GM13977 (cell line): ENCODE measurements at places on chromosomes 3 and 15.

- no peak for DNase-seq
Measured at GRCh38 chr15:66132251-66132816, 121.2 kb downstream of the MEGF11 start.

DNA sequence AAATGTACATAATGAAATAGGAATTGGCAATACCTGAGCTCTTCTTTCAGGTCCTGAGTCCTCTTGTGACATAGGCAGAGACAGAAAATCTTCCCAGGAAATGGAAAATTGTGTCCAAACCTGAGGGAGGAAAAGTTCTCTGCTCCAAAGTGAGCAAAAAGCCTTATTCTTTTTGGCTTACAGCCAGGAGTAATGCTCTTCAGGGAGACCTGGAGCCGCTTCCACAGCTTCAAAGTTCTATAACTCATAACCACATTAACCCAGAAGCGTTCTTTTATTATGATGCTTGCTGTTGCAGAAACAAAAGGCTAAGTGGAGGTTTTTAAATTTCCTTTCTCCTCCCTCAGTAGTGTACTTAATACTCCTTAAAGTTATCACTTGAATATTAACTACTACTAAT is 633 bp downstream of the IGSF10 start:
- DNase-seq = no peak

- DNase-seq = no peak
Measured at GRCh38 chr3:180068023-180068422, 31.3 kb upstream of the PEX5L start.

DNA sequence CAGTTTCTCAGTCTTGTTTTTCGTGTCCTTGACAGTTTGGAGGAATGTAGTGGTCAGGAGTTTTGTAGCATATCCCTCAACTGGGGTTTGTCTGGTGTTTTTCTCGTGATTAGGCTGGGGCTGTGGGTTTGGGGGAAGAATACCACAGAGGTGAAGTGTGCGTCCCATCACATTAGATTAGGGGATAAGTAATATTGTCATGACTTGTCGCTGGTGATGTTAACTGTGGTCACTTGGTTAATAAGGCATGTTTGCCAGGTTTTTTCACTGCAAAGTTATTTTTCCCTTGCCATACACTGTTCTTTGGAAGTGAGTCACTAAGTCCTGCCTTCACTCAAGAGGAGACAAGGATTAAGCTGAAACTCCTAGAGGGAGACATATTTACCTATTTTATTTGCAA is 39.1 kb downstream of the PAK2 start:
- no peak for DNase-seq

DNA sequence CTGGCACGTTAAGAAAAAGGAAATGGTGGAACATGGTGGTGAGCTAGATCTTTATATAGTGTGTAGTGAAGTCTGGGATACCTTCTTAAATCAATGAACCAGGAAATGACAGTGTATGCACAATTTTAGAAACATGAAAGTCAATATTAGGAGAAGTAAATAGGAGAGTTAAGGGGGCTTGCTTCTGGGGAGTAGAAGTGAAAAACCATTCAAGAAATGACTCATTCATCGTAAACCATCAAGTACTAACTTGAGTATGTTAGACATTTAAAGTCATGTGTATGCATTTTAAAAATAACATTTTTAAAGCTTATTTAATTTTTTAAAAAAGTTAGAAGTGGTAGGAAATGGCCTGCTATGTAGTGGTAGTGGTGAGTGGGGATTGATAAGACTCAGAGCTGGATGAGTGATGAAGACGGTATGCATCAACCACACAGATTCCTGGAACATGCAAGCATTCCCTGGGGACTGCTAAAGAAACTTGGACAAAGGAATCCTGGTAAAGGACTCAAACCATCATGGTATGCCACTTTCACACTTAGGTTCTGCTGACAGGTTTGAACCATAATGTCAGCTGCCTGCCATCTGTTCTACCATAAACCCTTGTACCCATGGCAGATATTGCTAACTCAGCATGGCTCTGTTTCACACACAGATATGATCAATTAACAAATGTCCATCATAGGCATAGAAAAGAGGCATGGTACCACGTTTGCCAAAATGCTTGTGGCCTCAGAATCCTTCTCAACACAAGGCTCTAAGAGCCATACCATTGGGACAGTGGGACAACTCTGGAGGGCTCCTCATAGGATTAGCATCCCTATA is 28.9 kb upstream of the MITF start:
- no peak for DNase-seq

- DNase-seq = peak; percentile 36
Measured at GRCh38 chr3:4826237-4827100, 152.8 kb upstream of the BHLHE40 start.

GRCh38 chr3:150409125-150409511 is 1.0 kb downstream of the TSC22D2 start:
- no peak for DNase-seq

GRCh38 chr15:39106950-39107349 is 473.9 kb upstream of the THBS1 start:
- no peak for DNase-seq

DNA sequence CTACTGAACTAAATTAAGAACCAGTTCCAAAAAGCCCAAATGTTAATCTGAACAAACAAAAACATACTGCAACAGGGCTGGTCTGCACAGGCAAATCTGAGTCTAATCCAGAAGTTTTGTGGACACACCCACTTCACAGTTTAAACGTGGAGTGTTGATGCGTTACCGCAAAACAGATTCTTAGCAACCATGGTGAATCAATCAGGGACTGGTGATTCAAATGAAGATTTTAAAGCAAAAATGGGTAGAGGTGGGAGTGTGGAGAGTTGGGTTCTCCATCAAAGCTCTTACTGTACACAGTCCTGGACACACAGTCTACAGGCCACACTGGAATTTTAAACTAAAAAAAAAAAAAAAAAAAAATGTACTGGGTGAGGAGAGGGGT is 5.2 kb downstream of the ANXA2 start:
- DNase-seq = no peak

DNA sequence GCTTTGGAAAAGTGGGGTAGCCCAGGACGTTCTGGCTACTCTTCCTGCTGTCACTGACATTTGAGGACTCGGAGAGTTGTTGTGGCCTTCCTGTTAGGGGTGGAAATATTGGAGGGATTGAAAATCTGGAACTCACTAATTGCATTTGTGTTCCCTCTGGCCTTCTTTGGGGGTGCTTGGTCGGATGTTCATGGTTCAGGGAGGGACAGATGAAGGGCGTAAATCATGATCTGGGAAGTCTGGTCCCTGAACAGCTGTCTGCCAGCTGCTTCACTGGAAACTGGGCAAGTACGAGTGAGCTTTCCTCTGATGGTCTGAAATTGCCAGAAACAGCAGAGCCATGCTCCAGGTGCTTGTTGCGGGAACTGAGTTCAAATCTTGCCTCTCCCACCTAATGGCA is 327.8 kb upstream of the C2CD4B start:
- no peak for DNase-seq
